ENCODE measurements at places on chromosomes 4 and X.

DNA sequence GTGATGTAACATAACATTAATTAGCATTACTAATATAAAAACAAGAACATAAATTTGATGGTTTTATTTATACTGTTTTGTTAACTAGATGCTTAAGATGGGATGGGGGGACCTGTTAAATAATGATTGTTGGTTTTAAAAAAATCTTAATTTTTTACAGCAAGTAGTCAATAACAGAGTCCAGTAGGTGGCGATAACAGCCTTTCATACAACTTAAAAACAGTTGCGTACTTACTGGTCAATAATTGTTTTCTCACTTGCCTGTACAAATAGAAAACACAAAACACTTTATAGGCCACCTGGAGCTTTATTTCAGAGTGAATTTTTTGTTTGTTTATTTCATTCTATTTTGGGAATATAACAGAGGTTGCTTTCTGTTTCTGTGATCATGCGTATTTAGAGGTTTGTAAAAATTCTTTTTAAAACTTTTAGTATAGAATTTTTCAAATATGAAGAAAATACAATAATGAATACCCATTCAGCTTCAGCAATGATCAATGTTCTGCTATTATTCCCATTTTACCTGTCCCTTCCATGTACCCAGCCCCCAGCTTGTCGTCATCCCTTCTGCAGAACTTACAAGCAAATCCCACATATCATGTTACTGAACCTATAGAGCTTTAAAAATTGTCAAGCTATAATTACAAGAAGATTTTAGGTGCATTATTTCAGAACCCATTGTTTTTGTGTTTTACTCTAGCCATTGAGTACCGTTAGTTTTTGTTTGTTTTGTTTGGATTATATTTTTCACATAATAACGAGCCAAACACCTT is 97.1 kb downstream of the MRPL1 start:
- DNase-seq, result no peak

DNA sequence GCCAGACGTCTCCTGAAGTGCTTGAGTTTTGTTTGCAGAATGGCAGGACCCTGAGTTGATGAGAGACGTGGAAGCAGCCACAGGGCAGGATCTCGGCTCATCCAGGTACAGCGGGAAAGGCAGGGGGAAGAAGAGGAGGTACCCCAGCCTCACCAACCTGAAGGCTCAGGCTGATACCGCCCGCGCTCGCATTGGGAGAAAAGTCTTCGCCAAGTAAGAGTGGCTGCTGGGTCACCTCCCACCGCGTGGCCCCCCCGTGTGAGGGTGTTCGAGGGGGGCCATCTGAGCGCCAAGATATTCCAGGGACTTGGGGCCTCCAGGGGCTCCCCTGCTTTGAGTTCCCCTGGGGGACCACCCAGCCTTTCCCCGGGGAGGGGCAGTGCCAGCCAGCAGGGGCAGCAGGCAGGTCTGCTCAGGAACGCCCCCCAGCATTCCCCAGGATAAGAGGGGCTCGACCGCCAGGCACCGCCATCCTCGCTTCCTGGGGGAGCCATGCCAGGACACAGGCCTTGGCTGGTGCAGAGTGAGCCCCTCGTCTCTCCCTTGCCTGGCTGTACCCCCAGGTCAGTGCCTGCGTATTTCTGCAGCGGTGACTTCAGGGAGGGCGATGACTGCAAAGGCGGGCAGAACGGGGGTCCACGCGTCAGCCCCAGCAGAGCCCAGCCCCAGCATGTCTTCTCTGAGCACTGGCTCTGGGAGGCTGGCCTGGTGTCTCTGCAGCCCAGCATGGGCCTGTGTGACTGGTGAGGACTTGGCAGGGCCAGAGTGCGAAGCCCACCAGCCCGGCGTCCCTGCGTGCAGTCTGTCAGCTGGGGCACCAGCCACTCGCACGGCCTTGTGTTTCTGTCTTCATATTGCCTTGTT is 22.3 kb downstream of the NKX1-1 start:
- no peak for DNase-seq

DNA sequence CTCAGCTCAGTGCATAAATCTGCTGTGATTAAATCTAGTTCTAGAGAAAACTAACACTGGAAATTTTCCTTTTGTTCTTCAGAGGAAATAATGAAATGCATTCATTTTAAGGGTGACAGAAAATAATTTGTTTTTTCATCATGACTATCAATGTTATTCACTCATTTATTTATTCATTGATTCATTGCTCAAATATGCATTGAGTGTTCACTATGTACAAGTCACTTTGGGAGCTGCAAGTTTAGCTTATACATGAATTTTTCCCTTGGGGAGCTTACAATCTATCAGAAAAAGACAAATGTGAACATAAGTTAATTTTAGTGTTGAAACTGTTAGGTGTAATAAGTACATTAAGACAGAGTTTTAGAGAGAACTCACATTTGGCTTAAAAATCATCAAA is 897.8 kb downstream of the CENPC start:
- DNase-seq, result no peak

- DNase-seq, result no peak
Observed at GRCh38 chr4:1843852-1844251, 12.1 kb downstream of the LETM1 start.

- no peak for DNase-seq
Observed at GRCh38 chr4:54077812-54078211, 13.4 kb upstream of the CHIC2 start.

DNA sequence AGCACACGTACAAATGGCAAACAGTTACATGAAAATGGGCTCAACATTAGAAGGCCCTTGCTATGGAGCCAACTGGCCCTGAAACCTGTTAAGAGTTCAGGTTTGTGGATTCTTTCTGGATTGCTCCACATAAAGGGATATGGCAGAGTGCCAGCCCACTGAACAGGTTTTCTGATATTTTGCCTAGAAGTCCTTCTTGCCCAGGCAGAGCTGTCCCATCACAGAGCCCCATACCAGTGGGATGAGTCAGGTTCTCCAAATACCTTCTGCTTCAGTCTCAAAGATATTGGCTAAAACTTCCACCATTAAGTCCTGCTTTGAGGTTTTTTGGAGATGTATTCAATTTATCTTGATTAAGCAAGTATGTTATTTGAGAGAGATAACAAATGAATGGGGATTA is 146.8 kb upstream of the IL1RAPL2 start:
- no peak for DNase-seq

DNA sequence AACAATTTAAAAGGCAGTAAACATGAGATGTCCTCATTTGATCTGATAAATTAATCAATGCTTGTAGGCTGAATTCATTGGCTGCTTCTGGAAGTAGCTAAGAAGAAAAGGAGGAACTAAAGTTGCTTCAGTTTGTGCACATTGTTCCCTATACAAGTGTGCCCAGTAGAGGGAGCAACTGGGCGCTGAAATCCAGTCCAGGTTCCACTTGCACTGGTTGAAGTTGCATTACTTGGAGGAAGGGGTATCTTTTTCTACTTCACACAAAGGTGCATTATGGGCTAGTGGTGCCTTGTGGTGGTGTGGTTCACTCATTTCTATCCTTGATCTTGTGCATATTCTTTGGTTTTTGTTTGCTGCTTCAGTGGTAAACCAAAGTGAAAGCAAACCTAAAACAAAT is 67.9 kb upstream of the SOX3 start:
- no peak for DNase-seq

DNA sequence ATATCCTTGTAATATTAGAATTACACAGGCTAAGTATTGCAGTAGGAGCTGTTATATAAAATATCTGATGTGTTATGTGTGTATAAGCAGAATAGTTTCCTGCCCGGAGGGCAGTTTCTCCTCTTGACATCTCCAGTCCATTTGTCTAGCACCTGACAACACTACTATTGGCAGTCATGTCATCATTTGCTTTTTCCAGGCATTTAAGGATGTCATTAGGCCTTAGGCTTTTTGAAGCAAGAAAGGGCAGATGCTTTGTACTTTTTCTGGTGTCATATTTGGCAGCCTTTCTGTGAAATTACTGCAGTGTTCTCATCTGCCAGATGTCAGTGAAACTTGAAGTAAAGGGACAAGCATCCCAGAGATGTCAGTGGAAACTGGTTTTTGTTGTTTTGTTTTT is 2017.6 kb upstream of the IGFBP7 start:
- no peak for DNase-seq

DNA sequence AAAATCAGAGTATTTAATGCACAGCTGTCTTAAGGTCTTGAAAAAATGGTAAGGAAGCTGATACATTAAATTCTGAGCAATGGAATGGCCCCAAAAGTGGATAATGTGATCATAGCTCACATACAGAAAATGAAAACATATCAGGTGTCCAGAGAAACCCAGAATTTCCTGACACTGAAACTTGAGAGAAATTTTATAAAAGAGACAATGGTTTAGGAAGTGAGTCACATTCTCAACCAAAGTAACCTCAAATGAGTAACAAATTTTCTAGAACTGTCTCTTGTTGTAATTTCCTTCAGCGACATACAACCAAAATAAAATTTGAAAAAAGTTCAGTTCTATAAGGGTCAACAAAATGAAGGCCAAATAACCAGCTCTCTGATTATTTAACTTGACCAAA is 37.4 kb upstream of the PACRGL start:
- DNase-seq, result no peak

DNA sequence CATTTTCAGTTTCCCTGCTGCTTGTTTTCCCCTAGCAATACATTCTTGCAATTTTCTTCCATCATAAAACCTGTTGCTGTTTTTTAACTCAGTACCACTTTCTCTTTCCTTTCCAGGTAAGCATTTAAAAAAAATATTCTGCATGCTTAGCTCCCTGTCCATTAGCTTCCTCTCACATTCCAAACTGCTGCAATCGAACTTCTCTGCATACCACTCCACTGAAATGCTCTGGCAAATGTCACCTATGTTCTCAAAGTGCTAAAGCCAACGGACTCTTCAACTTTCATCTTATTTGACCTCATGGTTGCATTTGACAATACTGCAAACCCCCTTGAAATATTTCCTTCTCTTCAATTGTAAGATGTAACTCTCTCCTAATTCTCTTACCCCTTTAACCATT is 192.7 kb downstream of the ANAPC10 start:
- no peak for DNase-seq

- DNase-seq, result no peak
Observed at GRCh38 chrX:17000751-17001150, 54.3 kb downstream of the REPS2 start.

DNA sequence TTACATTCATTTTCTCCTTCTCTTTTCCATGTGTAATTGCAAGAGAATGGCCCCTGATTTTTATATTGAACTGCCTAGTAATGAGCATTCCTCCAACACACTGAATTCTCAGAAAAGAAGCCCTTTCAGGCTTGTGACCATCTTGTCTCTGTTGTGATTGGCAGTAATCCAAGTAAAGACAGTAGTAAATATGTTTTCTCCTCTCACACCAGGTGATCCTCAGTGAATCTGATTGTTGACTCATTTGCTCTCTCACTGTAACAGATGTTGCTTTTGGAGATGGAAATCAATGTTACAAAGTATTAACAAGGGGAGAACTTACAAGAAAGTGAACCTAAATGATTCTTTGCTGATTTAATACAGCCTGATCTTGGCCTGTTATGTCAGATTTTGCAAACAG is 271.0 kb downstream of the AFF2 start:
- no peak for DNase-seq

DNA sequence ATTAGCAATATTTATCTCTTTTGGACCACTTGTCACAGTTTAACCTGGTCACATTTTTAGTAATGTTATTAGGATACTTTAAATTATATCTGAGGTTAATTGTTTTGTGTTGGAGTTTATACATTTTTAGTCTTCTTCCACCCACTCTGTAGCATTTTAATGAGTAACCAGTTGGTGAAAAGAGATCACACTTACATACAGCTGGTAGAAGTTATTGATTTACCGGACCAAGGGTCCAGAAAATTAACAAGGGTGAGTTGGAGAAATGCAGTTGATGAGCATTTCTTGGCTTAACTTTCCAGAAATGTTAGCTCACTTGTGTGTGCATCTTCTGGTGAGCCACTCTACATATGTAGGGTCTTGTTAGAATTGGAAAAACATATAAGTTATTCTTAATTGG is 219.6 kb downstream of the GRXCR1 start:
- no peak for DNase-seq

DNA sequence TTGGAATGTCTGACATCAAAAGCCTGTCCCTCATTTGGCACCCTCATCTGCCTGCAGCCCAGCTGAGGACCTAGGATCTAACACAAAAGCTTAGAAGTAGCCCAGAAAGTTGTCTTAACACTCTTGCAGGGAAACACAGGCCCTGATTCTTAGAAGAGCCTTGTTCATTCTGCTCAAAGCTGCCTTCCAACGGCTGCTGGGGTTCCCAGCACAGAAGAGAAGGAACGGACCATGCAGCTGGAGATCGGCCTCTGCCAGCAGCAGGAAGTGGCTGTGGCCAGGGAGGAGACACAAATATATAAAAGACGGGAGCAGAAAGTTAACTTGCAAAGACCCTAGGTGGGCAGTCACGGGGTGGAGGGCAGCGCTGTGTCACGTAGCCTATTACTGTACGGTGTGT is 20.4 kb downstream of the PRPS2 start:
- DNase-seq, result no peak

DNA sequence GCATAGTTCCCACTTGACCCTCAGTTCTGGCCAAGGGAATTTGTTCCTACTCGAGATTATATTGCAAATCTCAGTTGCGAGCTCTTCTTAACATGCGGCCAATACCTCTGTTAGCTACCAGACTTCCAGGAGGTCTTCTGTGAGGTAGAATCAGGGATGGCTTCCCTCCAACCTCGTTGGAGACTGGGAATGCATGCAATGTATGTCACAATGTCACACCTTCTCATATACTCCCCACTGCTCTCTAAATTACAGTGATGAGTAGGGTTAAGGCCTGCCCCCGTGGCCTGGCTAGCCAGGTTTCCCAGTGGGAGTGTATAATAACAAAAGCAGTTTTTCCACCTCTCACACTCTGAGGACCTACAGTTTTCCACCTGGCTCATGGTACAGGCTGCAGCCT is 1962.5 kb downstream of the ARAP2 start:
- no peak for DNase-seq

- no peak for DNase-seq
Observed at GRCh38 chr4:4759883-4760282, 99.6 kb upstream of the MSX1 start.

DNA sequence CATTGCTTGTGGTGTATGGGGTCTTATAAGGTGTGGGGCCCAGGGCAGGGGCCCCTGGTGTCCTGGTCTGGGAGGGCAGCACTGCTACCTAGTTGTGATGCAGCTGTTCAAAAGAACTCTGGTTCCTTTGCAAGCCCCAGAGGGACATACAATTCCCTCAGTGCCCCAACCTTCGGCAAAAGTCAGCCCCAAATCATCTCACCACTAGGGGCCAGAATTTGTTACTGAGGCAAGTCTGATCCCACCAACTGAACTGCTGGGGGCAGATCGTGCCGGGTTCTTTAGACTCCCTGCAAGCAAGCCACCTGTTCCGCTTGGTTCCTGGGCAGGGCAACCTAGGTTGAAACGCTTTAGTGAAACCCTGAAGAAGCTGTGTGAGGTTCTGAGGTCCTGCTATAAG is 180.1 kb upstream of the S100G start:
- no peak for DNase-seq

- DNase-seq, result no peak
Observed at GRCh38 chrX:19057856-19058255, 64.4 kb downstream of the ADGRG2 start.

- no peak for DNase-seq
Observed at GRCh38 chr4:111937368-111937767, 207.9 kb upstream of the FAM241A start.

GRCh38 chr4:177485528-177485927 is 43.3 kb upstream of the AGA start:
- DNase-seq, result no peak

All from stimulated activated CD8-positive, alpha-beta memory T cell treated with anti-CD3 and anti-CD28 coated beads, Interleukin-12 subunit alpha, Interleukin-12 subunit beta, amount 100 ng/mL, for 4 hours (primary cell).